Activated T-cell treated with anti-CD3 and anti-CD28 coated beads, Interleukin-2, amount 50 U/mL, for 48 hours (primary cell): ENCODE measurements at places on chromosomes 4 and X.

DNA sequence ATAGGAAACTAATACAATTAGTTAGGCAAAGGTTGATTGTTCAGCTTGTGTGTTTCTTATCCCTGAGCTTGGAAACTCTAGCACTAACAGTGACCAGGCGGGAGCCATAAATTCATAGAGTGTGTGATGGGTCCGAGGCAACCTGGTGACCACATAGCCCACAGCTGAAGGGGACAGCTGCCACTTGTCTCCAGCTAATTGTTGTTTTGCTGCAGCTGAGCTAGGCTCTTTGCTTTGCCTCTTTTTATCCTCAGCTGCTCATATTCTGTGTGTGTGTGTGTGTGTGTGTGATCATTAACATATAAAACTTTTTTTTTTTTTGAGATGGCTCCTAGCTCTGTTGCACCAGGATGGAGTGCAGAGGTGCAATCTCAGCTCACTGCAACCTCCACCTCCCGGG lies 53.2 kb downstream of the DOCK11 start:
- DNase-seq, result no peak

GRCh38 chr4:41746025-41746439 lies 2.5 kb downstream of the PHOX2B start:
- no peak for DNase-seq

GRCh38 chr4:151901631-151902030 lies 140.8 kb upstream of the GATB start:
- DNase-seq, result no peak

- DNase-seq, result no peak
Measured at GRCh38 chr4:155742310-155743015, 16.4 kb upstream of the GUCY1B1 start.

- no peak for DNase-seq
Measured at GRCh38 chr4:120691536-120691935, 231.0 kb downstream of the PRDM5 start.

GRCh38 chr4:7939377-7940108 lies at the start of gene AFAP1:
Gene AFAP1 (minus strand): TSS chr4:7939861. CDS start chr4:7872078, 67,783 bp downstream.
- DNase-seq, result peak; percentile 92

DNA sequence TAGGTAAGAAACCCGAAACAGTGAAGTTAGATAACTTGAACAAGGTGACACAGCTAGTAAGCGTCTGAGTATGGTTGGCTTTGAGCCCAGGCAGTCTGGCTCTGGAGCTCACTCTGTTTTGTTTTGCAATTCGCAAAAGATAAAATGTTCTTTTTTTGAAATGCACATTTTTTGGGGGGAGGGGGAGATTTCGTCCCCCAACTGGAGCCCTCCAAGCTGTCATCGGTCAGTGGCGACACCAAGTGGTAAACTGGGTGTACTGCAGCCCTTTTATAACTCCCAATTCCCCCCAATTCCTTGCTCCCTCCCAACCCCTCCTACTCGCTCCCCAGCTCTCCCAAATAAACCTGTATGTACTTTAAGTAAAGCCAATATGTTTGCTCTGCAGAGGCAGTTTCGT lies 2.8 kb upstream of the CLCN5 start:
- peak; percentile 48 for DNase-seq

- DNase-seq, result no peak
Measured at GRCh38 chr4:170008371-170008770, 17.8 kb downstream of the MFAP3L start.

DNA sequence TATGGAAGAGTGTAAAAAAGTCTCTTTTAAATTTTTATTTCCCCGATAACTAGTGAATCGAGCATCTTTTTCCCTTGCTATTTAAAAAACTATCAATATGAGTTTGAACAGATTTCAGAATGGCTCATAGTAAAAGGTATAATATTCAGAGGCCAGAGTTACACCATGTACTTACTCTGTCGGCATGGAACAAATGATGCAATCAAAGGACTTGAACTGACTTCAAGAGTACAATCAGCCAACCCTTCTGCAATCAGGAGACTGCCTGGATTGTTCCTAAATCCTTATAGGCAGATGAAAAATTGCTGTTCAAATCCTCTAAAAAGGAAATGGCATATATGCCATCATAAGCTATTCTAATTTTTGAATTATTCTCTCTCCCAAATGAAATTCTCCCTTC lies 273.3 kb downstream of the SH2D1A start:
- DNase-seq, result no peak

DNA sequence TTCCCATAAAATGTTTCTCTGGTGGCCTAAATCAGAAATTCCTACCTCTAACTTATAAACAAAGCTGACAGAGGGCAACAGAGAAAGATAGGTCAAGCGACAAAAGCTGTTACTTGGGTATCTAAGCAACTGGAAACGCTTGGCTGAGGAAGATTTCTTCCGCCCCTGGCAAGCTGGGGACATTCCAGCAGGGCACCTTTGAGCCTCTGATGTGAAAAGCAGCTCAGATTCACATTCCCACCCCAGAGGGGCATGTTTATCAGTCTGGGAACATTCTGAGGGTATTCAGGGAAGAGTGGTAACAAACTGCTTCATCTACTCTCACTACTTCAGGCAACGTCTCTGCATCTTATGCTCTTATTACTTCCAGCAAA lies 3.5 kb upstream of the CDS1 start:
- no peak for DNase-seq

GRCh38 chrX:66043584-66043983 lies 3.7 kb upstream of the VSIG4 start:
- no peak for DNase-seq

DNA sequence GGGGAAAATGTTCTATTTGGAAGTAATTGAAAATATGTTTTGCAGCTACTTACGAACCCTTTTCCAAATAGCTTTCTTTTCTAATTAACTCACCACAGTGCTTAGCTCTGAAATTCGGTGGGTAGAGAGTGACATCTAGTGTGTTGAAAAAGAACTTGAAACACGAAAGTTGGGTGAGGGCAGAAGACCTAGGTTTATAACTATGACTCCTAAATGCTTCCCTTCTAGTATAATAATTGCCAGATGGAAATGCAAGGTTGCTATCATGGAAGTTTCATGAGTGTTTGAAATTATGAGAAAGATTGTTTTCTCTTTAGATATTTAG lies 77.3 kb upstream of the NOCT start:
- DNase-seq, result no peak

- no peak for DNase-seq
Measured at GRCh38 chrX:152907084-152907651, 9.3 kb downstream of the ZNF185 start.

DNA sequence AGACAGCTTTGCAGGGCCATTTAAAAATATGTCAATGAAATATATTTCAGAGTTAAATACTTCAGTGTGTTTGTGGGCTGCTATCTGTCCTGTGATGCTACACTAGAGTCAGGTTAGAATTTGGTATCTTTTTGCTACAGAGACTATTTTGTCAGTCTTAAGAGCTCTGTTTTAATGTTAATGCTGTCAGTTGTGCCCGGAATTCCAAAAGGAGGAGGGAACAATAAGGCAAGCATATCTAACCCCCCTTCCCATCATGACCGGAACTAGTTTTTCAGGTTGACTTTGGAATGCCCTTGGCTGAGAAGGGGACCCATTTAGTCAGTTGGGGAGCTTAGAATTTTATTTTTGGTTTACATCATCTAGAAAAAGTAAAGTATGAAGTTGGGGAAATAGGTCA lies 34.9 kb upstream of the SLC25A4 start:
- DNase-seq, result no peak

GRCh38 chr4:156656896-156657295 lies 314.7 kb downstream of the PDGFC start:
- no peak for DNase-seq

GRCh38 chrX:143633461-143634308 lies 2.2 kb downstream of the SLITRK4 start:
- no peak for DNase-seq

- no peak for DNase-seq
Measured at GRCh38 chrX:40420899-40421729, 159.7 kb upstream of the ATP6AP2 start.

DNA sequence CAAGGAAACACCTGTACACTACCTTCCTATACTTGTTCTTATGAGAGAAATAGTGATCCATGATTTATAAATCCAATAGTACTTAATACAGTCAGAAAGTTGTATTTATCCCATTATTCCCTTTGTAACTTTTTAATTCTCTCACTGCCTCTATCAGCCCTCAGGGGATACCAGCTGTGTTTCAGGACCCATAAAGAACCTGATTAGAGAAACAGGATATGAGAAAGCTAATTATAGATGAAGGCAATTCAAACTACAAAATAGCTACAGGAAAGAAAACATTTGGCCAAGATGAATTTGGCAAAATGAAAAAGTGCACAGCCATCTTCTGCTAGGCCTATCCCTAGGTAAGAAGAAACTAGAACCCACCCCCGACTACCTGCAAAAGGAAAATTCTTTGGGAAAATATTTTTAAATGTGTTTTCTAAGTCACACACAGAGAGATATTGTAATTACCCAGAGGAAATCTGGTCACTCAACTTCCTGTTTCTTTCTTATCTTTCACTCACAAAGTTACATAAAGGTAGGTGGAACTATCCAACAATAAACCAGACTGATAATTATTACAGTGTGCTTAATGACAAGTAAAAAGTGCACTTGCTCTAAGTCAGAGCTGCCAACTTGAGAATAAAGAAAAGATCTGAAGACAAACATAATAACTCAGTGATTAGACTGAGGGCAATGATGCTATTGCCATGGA lies 836.5 kb upstream of the HTR2C start:
- no peak for DNase-seq

- no peak for DNase-seq
Measured at GRCh38 chr4:176360446-176360845, 40.7 kb downstream of the SPCS3 start.

- DNase-seq, result no peak
Measured at GRCh38 chr4:70958681-70959080, 34.8 kb upstream of the DCK start.

DNA sequence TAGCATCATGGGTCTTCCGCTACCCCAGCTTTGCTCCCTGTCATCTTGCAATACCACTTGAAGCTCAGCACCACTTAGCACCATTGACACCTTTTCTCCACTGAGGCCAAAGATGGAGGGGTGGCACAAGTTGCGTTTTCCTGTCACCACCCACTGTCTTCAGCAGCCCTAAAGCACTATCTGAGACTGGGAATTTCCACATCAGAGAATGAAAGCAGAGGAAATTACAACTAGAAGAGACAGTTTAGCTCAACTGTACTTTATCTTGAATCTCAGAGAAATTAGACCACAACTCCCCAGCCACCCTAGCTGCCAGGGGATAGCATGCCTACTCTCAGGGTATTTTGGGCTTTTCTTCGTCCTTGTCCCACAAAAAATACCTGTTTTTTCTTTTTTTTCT lies 111.0 kb downstream of the DDIT4L start:
- DNase-seq, result no peak

- no peak for DNase-seq
Measured at GRCh38 chrX:121479406-121479805, 432.0 kb downstream of the GLUD2 start.

- no peak for DNase-seq
Measured at GRCh38 chr4:106316773-106317409, 541 bp downstream of the AIMP1 start.

DNA sequence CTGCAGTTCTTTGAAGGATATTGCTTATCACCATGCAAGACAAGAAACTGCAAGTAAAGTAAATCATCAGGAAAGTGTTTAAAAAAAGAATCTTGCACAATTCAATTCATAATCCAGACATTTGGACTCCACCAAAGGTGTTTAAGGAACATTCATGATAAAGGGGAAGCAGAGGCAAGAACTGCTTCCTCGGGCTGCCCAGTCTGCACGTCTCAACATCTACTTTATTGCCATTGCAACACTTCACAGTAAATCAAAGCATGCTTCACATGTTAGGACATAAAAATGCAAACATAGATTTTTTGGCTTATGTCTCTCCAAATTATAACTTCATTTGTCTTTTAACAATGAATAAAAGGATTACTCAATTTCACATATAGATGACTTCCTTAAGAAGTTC lies 42.5 kb downstream of the MID1 start:
- no peak for DNase-seq

DNA sequence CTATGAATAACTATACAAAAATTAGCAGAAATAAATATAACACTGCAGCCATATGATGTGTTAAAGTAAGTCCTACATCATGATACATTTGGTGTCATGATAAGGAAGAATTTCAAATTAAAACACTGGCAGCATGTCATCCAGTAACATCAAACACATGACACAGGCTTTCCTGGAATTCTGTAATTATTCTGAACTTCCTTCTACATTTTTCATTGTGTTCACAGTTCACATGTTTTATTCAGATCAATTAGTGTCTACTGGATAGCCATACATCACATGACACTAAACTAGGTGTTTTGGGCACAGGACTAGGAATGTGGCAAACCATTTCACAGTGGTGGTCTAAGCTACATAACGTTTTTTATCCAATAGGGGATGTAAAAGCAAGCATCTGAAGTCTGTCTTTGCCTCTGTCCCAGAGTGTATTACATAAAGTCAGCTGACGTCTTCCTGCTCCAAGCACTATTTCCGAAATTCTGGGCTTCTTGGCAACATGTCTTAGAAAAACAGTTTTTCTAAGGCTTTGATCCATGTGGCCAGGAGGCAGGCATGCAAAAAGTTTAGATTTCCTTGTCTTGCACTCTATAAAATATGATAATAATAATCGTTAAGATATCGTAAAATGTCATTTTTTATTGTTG lies 707.9 kb downstream of the CENPC start:
- DNase-seq, result no peak

- no peak for DNase-seq
Measured at GRCh38 chr4:96183611-96184010, 343.7 kb downstream of the PDHA2 start.

GRCh38 chr4:15164571-15164970 lies 162.3 kb downstream of the CPEB2 start:
- no peak for DNase-seq

- DNase-seq, result no peak
Measured at GRCh38 chrX:63664083-63664482, 120.9 kb downstream of the ARHGEF9 start.

DNA sequence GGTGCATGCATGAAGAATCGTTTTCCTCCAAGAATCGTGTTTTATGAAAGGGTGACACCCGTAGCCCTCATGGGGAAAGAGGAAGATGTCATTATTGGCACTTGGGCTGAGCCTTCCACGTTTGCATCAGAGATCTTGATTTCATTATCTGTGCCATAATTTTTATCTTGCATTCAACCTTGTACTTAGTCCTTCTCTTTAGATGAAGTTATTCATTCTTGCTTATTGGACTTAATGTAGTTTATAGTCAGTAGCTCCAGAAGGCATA lies 66.8 kb downstream of the GAB1 start:
- no peak for DNase-seq

- DNase-seq, result no peak
Measured at GRCh38 chrX:9587642-9588041, 122.8 kb downstream of the TBL1X start.

- no peak for DNase-seq
Measured at GRCh38 chr4:114512595-114513295, 85.9 kb upstream of the UGT8 start.

- peak; percentile 39 for DNase-seq
Measured at GRCh38 chrX:40468033-40468846, 112.5 kb upstream of the ATP6AP2 start.

- no peak for DNase-seq
Measured at GRCh38 chrX:3044671-3045070, 3.4 kb downstream of the ARSF start.

- no peak for DNase-seq
Measured at GRCh38 chrX:2793752-2794151, 35.0 kb upstream of the GYG2 start.
